Kidney (tissue), 22 donors: ENCODE measurements at places on chromosomes 16 and 17. TPM values are rescaled to one million over a fixed set of nuclear protein-coding genes. Genes with fewer than 3 reads are reported as not detected.

Gene GRAP
- 7.0 TPM for polyA plus RNA-seq

Gene ZNRF1
- polyA plus RNA-seq = 10.8 TPM

Gene IL21R
- 0.65 TPM for polyA plus RNA-seq

Gene PPM1E
- polyA plus RNA-seq = 0.47 TPM

Gene AATK
- 0.65 TPM for polyA plus RNA-seq

Gene SOST
- 15.1 TPM for polyA plus RNA-seq

Gene TMEM98
- 44.0 TPM for polyA plus RNA-seq

Gene KRT17
- 5.5 TPM for polyA plus RNA-seq

Gene PDIA2
- not detected for polyA plus RNA-seq

Gene MRPL27
- 227 TPM for polyA plus RNA-seq

Gene SLC16A11
- polyA plus RNA-seq = 7.8 TPM

Gene EFNB3
- polyA plus RNA-seq = 2.3 TPM

Gene CSF3
- not detected for polyA plus RNA-seq

Gene KRTAP1-5
- not detected for polyA plus RNA-seq

Gene ENPP7
- polyA plus RNA-seq = 3.7 TPM

Gene EPN2
- 18.0 TPM for polyA plus RNA-seq

Gene CSH2
- polyA plus RNA-seq = not detected

Gene KIF1C
- polyA plus RNA-seq = 69.6 TPM

Gene CACNG3
- not detected for polyA plus RNA-seq

Gene PRSS8
- 187 TPM for polyA plus RNA-seq

Gene TP53TG3C
- not detected for polyA plus RNA-seq

Gene AGRP
- polyA plus RNA-seq = 2.7 TPM

Gene BBS2
- polyA plus RNA-seq = 46.5 TPM

Gene FADS6
- polyA plus RNA-seq = not detected

Gene AOC3
- 15.1 TPM for polyA plus RNA-seq

Gene WSB1
- polyA plus RNA-seq = 59.8 TPM

Gene TK2
- 31.0 TPM for polyA plus RNA-seq

Gene KRTAP4-3
- polyA plus RNA-seq = not detected

Gene STARD3
- 32.1 TPM for polyA plus RNA-seq

Gene CYGB
- 6.7 TPM for polyA plus RNA-seq

Gene C1QTNF1
- 18.0 TPM for polyA plus RNA-seq

Gene LRRC37A2
- polyA plus RNA-seq = 2.6 TPM

Gene UBE2G1
- polyA plus RNA-seq = 26.7 TPM

Gene MYO1C
- polyA plus RNA-seq = 62.7 TPM

Gene CACNG5
- not detected for polyA plus RNA-seq

Gene ASGR1
- polyA plus RNA-seq = 1.4 TPM

Gene RNF112
- polyA plus RNA-seq = 0.99 TPM

Gene GPR142
- not detected for polyA plus RNA-seq

Gene PMFBP1
- polyA plus RNA-seq = 0.13 TPM

Gene MMP28
- 10.3 TPM for polyA plus RNA-seq

Gene ADAM11
- polyA plus RNA-seq = 0.24 TPM

Gene PRR35
- polyA plus RNA-seq = 24.4 TPM

Gene SSTR5
- polyA plus RNA-seq = not detected

Gene TANC2
- polyA plus RNA-seq = 3.2 TPM

Gene CTF1
- 13.0 TPM for polyA plus RNA-seq

Gene WNT3
- 1.3 TPM for polyA plus RNA-seq

Gene MYL11
- polyA plus RNA-seq = 2.3 TPM

Gene SNAI3
- 0.75 TPM for polyA plus RNA-seq

Gene DHRS7C
- polyA plus RNA-seq = not detected

Gene TNFSF13
- 68.6 TPM for polyA plus RNA-seq

Gene MMP25
- polyA plus RNA-seq = 0.65 TPM

Gene ATP1B2
- polyA plus RNA-seq = 12.8 TPM

Gene TMEM132E
- 4.3 TPM for polyA plus RNA-seq

Gene KCNAB3
- 0.71 TPM for polyA plus RNA-seq

Gene HSD3B7
- polyA plus RNA-seq = 24.4 TPM

Gene GPRC5B
- 66.3 TPM for polyA plus RNA-seq

Gene CCT6B
- 3.9 TPM for polyA plus RNA-seq

Gene RAB11FIP4
- polyA plus RNA-seq = 10.0 TPM
